ENCODE measurements at places on chromosomes 13 and 19.

- no peak for DNase-seq
Observed at GRCh38 chr13:99516153-99516929, 15.1 kb downstream of the TM9SF2 start.

DNA sequence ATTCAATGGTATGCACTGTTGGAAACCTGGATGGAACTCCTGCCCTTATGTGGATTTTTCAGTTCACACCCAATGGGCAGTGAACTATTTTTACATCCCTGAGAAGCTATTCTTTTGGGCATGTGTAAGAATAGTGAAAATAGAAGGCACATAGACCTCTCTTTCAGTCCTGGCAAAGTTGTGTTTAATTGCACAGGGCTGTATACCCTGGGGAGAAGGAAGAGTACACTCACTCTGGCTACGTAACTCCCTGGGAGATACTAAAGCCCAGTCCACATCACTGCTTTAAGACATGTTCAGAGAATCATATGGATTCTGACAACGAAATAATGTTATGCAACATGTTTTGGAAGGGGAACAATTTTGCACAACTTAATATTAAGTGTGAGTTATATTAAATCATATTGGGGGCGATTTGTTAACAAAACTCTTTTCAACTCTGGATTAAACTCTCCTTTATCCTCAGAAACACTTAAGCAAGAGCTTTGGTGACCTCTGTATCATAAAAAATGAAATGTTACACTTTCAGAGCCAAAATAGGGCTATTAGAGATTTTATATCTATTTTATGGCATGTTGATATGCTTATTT, 166.1 kb downstream of the DCT start:
- no peak for DNase-seq

DNA sequence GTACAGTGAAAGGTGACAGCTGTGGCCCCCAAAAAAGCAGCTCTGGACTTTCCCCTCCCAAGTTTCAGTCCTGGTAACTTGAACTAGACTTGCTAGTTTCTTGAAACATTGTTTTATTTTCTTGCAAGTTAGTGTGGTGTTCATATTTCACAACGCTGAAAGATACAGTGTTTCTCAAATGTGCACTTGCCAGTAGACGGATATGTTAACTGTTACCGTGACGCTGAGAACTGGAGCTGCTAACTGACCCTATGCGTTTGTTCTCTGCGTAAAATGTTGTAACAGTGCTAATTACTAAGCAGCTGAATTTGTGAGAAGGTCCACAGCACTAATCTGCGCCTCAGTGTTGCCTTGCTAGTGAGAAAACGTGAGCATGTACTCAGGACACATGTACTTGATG, 79.6 kb downstream of the GGACT start:
- DNase-seq, result no peak

- no peak for DNase-seq
Observed at GRCh38 chr13:30148786-30149185, 158.6 kb downstream of the KATNAL1 start.

- peak; percentile 64 for DNase-seq
Observed at GRCh38 chr19:45117167-45117594, 24.2 kb downstream of the PPP1R37 start.

Data from stimulated activated CD8-positive, alpha-beta memory T cell treated with anti-CD3 and anti-CD28 coated beads, Interleukin-4, amount 100 ng/mL, for 24 hours (primary cell).